Epithelial cell of proximal tubule (primary cell): ENCODE measurements at places on chromosomes 2 and 18.

DNA sequence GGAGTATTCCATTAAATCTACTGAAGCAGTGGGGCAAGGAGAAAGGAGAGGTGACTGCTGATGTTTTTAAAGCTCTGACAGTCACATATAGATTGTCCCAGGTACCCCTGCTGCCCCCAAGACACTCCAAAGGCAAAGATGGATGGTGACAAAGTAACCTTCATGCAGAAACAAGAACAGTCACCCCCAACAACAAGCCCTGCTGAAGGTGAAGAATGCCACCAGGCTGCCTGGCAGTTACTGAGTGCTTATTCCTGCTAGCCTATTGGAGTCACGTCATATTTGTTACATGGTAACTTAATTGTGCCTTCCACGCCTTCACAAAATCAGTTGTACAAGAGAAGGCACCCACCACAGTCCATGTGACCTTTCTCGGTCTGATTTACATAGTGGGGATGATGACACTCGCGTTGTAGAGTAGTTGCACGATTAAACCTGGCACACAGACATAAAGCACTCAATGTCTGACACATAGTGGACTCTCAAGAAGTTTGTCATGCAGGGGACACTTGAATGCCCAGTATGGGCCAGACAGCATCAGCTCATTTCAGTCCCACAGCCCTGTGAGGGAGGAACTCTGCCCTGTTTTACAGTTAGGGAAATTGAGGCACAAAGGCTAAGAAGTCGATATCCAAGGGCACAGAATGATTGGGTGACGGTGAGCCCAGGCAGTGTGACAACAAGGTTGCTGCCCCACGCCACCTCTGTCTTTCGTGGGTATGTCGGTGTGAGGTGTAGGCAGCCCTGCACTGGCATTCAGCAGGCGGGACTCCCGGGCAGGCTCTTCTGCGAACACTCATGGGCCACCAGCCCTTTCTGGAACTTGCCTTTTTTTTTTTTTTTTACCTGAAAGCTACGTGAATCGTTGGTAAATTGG is 62.7 kb downstream of the ZCCHC2 start:
- DNase-seq = no peak

DNA sequence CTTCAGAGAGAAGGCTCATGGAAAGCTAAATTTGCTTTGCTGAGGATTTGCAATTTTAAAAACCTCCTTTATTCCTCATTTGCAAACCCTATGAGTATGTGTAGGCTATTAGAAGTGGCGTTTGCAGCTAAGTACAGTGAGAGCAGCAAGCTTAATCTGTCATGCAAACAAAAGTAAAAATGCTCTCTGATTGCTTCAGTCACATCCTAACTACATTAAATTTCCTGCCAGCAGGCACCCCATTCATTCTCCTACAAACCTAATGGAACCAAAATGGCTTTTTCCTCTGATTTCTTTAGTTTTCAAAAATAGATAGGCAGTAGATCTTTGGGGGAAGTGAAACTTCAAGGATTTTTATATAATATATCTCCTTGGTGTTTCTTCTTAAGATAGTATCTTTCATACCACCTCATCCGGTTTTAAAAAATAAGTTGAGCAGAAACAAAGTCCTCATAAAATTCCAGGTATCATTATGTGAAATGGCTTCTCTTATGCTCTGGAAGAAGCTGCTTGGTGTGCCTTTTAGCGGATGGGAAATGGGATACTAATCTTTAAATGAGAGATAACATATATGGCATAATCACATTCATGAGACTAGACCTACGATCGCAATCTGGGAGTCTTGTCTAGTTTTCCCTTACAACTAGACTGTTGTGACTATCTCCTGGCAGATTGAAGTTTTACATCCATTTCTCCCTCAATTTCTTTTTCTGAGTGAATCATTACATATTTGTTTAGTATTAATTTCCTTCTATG is 49.1 kb downstream of the CLIP4 start:
- DNase-seq = no peak

DNA sequence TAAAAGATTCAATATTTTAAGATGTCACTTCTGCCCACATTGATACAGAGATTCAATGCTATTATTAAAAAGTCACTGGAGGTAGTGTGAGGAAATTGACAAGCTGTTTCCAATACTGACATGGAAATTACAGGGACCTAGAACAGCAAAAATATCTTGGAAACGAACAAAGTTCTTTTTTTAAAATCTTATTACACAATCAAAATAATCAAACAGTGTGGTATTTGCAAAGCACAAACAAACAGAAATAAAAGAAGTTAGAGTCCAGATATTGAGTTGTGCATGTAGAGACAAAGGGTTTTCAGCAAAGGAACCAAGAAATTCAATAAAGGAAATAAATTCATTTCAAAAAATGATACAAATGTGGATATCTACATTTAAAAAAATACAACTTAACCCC is 369.6 kb downstream of the NCKAP5 start:
- no peak for DNase-seq

- no peak for DNase-seq
Measured at GRCh38 chr2:102187496-102188150, 800 bp downstream of the IL1RL2 start.

DNA sequence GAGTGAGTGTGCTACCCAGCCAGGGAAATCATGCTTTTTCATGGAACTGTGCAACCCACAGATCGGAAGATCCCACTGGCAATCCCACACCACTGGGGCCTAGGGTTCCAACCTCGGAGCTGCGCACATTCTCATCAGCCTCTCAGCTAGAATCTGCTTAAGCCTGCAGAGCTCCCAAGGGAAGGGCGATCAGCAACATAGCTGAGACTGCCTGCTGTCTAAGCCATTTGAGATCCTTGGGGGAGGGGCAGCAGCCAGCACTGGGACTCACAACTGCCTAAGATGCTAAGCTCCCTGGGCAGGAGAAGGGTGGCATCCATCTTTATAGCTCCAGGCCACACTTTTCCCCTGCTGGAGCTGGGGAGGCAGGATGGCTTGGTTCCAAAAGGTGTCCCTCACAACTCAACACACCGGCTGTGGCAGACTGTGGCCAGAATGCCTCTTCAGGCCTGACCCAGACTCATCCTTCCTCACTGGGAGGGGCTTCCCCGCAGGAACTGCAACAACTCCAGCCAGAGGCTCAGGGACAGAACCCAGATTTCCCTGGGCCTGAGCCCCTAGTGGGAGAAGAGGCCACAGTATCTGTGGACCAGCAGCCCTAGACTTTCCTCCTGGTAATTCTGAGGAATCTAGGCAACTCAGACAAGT is 1133.3 kb upstream of the PIK3C3 start:
- no peak for DNase-seq

DNA sequence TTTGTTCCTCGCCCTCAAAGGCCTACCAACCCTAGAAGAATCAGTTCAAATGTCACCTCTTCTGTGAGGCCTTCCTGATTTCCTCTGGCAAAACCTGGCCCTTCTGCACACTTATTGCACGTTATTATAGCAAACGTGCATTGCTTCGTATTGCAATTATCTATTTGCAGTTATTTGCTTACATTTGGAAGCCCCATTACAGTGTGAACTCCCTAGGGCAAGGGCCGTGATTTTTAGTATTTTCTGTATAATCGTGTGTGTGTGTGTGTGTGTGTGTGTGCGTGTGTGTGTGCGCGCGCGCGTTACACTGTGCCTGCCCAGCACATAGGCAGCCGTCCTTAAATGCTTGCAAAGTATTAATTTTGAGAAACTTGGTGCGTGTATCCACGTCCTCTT is 460 bp upstream of the SEMA4F start:
- no peak for DNase-seq

DNA sequence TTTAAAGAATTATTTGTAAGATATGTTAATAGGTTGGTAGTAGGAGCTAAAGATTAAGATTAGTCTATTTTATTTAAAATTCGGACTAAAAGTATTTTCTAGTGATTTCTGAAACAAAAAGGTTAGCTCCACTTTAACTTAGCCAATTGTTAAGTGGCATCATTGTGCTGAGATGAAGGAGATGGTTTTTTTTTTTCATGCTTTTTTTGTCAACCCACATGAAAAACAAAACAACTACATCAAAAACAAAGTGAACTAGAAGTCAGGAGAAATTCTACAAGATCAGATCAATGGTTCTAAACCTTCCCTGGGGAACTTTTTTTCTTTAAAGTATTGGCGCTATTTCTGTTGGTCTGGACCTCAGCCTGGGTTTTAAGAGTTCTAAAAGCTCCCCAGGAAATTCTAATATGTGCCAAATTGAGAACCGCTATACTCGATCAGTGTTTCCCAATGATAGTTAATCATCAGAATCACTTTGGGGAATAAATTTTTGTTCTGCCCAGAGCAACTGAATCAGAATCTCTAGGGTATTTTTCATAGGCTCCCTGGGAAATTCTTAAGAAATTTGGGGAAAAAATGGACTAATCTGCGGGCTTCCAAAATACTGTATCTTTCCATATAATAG is 2.3 kb downstream of the ZC3H6 start:
- no peak for DNase-seq

- no peak for DNase-seq
Measured at GRCh38 chr2:132953771-132954170, 283.8 kb upstream of the LYPD1 start.

- no peak for DNase-seq
Measured at GRCh38 chr2:191844706-191845105, 2.2 kb downstream of the CAVIN2 start.

GRCh38 chr18:54801374-54801773 is 26.9 kb upstream of the RAB27B start:
- no peak for DNase-seq

- no peak for DNase-seq
Measured at GRCh38 chr2:60544954-60545560, 8.4 kb downstream of the BCL11A start.

DNA sequence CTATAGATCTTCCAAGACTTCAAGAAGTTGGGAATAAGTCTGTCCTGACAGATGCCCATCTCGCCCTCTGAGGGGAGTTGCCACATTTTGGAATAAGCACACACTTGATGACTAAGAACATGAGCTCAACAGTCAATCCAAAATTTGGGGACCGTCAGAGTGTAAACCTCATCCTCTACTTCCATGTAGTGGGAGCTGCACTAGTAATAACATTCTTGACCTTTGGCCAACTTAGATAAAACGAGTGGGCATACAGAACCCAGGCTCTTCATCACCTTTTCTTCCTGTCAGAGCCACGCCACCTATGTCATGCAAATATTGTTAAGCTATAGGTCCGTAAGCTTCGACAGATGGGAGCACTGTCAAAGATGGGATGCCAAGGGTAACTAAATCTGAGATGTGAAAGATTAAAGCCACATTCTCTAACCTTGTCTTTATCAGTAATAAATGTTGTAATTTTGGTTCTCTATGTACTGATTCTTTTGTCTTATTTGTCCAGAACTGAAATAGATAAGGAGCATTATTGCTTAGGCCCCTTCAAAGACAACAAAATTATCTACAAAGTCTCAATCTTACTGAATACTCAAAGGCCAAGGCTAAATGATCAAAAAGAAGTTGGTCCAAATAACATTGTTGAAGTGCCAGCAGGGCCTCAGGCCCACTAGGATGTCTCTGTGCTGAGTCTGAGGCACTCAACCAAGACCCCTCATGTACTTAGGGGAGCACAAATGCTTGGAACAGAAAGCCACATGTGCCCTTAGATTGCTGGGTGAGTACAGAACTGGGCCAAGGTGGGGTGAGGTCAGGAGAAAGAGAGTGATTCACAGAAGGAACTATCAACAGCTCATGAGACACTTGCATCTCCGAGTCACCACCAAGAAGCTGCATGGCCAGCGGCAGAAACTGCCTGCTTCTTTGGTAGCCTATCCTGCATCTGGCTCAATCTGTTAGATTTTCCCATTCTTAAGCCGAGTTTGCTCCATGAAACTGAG is 15.0 kb downstream of the CDH2 start:
- peak; percentile 78 for DNase-seq

DNA sequence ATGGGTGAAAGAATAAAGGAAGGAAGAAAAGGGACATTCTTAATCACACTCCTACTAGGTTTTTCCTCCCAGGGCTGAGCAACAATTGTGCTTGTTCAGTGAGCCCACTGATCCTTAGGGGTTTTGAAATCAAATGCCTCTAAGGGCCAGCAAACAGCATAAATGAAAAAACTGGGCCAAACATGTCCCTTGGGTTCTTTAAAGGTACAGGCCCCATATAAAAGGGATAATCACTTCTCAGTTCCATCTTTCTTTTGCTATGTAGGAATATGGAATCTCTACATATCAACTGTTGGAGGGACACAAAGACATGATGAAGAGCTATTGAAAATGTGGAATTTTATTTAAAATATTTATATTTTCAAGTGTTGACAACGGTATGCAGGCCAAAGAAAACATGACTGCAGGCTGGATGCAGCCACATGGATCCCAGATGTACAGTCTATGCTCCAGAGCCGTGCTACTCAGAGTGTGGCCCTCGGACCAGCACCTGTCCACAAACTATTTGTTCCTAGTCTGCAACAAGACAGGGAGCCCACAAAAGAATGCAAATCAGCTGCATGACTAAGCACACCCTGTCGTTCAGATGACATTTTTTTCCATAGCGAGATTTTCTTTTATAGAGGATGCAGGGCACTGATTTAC is 110.0 kb downstream of the CDH20 start:
- DNase-seq = no peak

DNA sequence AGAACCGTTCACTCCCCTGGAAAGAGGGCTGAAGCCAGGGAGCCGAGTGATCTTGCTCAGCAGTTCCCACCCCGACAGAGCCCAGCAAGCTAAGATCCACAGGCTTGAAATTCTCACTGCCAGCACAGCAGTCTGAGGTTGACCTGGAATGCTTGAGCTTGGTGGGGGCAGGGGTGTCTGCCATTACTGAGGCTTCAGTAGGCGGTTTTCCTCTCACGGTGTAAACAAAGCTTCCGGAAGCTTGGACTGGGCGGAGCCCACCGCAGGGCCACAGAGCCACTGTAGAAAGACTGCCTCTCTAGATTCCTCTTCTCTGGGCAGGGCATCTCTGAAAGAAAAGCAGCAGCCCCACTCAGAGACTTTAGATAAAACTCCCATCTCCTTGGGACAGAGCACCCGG is 180.8 kb downstream of the WDR7 start:
- DNase-seq = no peak

DNA sequence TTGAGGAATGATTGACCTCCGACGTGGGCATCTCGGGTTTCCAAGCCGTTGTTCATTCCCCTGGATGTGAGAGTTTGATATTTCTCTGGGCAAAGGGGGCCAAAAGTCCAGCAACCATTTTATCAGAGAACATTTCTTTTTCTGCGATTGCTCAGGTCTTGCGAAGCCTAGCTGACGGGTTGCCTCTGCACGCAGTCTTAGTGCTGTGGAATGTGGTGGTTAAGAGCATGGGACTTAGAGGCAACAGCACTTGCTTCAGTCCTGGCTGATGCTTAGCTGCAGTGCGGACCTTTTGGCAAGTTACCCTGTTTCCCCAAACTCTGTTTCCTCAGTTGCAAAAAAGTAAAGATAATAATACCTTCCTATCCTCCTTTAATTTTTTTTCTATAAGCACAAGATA is 45.0 kb downstream of the FAP start:
- DNase-seq = no peak

DNA sequence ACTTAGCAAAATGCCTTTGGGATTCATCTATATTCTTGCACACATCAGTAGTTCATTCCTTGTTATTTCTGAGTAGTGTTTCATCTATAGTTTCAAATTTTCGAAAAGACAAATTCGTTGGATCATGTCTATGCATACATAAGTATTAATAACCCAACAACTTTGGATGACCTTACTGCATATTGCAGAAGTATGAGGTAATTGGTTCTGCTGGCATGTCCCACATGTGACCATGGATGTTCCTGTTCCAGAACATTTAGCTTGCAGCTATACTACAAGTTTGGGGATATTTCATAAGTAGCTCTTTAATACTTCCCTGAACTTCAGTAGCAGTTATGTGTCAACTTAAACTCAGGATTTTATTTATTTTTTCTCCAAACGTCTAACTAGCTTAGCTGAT is 44.9 kb downstream of the APLF start:
- DNase-seq = no peak

- DNase-seq = no peak
Measured at GRCh38 chr18:74651327-74652128, 53.9 kb downstream of the ZNF407 start.

- peak; percentile 81 for DNase-seq
Measured at GRCh38 chr2:187541086-187542085, 12.8 kb downstream of the TFPI start.
